SHP77 treated with DMSO at 0.1 percent for 48 hours (cell line): ENCODE measurements at places on chromosomes 7 and 10.
A peak's percentile ranks its signal among the peaks of the same experiment; 100 is the strongest.

- DNase-seq: no peak
These were observed 38.1 kb upstream of the LANCL2 start for GRCh38 chr7:55326945-55327626.

GRCh38 chr10:121296881-121297585 lies 301.2 kb downstream of the FGFR2 start:
- no peak for DNase-seq

DNA sequence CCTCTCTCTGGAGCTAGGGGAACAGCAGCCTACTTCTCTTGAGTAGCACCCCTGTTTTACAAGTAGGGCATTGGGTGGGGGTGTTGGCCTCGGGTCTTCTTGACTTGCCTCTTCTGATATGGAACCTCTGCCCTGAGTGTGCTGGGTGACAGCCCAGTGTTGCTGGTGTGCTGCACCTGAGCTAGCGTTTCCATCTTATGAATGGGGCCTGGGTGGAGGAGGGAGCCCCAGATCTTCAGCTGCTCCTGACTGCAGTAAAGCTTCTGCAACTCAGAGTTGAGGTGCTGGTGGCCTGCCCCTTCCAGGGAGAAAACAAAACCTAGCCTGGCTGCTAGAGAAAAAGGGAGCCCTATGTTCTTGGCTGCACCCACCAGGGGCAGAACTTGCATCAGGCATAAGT lies 202.5 kb upstream of the SHH start:
- DNase-seq: no peak

GRCh38 chr7:1710936-1711335 lies 40.9 kb downstream of the ELFN1 start:
- DNase-seq: no peak

DNA sequence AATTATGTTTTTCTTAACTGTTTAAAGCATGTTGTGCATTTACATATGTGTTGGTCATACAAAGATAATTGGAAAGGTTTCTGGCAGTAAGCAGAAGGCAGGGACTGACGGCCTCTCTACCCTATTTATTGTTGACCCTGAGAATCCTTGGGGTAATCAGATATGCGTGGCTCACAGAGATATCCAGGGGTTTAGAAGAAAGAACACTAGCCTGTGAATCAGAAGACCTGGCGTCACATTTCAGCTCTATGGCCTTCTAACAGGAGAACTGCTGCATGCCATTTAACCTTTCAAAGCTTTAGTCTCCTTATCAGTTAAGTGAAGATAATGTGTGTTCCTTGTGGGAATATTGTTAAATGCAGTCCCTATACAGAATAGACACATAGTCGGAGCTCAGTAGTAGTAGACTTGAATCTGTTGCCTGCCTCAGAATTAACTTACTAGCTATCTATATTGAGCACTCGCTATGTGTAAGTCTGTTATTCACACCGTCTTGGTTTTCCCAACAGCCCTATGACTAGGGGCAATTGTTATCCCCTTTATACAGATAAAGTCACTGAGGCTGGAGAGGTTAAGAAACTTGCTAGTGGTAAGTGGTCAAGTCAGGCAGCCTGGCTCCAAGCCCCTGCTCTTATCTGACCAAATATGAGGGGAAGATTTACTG lies 129.6 kb upstream of the ANKRD1 start:
- DNase-seq: no peak

- no peak for DNase-seq
These were observed 27.7 kb downstream of the CUL1 start for GRCh38 chr7:148726385-148726784.

DNA sequence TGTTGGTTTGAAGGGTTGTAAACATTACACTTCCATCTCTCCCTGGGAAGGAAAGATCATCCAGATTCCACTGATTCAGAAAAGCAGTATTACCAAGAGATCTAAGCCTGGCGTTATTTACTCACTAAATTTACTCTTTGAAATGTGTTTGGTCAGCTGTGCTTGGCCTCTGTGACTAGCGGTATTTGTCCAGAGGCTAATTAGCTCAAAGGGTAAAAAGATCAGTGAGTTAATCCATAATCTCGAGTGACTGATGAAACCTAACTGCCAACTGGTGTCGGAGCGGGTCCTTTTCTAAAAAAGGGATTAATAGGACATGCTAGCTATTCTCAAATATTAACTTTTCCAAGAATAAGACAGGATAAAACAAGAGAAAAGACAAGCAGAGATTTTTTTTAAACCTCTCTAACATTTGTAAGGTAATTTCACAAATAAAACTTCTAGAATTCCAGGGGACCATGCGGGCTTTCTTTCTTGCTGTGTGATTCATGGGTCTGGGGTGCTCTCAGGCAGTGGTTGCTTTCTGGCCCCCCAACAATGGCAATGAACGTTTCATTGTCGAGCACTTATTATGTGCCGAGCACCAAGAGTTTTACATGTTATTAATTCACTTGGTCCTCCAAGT lies 247.3 kb upstream of the AOAH start:
- DNase-seq: peak; percentile 98

- no peak for DNase-seq
These were observed 26.0 kb upstream of the MXI1 start for GRCh38 chr10:110181451-110181850.

DNA sequence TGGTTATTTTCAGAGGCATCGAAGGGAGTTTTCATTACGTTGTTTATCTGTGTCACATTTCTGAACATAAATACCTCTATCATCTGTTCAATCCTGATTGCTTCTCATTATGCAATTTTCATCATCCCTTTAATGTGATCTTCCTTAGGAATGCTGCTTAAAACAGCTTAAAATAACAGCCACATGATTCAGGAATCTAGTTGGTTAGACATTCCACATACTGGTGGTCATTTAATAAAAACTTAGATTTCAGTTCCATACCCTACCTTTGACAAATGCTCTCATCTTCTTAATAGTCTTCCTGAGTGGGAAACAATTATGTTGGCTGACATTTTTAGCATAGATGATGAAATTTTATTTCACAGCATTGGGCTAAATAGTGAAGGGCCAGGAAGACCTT lies 191.3 kb upstream of the CDCA7L start:
- DNase-seq: no peak

DNA sequence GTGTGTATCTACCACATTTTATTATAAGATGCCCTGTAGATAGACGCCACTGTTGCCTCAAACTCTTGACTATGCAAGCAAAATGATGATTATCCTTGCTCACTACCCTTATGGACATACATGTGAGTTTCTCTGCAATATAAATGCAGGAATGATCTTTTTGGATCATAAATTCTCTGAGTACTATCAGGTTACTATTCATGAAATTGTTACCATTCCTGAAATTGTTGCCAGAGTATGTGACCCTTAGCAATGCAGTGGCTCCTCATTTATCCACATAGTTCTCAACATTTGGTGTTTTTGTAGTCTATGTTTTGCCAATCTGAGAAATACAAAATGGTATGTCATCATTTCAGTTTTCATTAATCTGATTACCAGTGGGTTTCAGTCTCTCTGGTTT lies 166.2 kb upstream of the FAM3C start:
- DNase-seq: no peak

DNA sequence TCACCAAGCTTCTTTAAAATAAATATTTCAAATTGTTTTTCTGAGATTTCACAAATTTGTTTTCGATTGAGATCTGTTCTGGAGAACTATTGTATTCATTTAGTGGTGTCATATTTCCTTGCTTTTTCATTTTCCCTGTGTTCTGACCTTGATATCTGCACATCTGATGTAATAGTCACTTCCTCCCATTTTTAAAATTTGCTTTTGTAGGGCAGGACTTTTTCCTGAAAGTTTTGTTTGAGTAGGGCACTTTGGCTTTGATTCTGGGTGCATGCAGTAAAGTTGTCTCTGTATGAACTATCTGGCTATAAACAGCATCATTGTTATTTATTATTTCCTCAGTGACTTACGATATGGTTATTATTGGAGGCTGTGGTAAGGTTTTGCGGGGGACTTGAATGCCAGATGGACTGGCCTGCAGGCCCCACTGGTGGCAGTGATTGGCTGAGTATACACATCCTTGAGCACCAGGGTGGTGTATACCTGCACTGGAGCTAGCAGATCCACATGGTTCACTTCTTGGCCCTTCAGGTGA lies 83.6 kb downstream of the CSTF2T start:
- no peak for DNase-seq

- no peak for DNase-seq
These were observed 77.1 kb upstream of the DUSP5 start for GRCh38 chr10:110420401-110421193.

DNA sequence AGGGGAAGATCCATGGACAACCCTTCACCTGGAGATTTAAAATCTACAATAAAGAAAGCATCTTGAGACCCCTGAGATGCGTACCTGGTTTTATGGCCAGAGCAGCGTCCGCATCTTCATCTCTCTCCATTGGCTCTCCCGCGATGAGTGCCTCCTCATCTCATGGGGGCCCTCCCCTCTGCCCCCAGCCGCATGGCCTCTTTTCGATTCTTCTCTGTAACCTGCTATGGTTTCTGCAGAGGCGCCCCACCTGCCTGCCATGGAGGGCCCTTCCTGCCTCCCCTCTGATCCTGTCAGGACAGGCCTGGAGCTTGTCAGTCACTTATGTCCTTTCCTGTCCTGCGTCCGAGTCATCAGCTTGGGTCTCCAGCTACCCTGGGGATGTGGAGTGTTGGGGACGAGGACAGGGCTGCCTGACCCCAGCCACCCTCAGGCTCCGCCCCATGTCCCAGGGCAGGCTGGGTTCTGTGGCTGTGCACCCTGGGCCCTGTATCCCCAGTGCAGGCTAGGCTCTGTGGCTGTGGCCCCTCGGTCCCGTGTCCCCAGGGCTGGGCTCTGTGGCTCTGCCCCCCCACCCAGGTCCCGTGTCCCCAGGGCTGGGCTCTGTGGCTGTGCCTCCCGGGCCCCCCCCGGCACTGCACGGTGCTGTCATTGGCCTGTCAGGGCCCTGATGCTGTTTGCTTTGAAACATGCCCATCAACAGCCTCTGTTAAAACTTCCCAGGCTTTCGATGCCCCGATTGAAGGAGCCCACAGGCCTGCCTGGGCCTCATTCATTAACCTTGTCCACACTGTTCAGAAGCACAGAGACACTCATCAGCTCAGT lies 99.8 kb downstream of the WDR37 start:
- no peak for DNase-seq

DNA sequence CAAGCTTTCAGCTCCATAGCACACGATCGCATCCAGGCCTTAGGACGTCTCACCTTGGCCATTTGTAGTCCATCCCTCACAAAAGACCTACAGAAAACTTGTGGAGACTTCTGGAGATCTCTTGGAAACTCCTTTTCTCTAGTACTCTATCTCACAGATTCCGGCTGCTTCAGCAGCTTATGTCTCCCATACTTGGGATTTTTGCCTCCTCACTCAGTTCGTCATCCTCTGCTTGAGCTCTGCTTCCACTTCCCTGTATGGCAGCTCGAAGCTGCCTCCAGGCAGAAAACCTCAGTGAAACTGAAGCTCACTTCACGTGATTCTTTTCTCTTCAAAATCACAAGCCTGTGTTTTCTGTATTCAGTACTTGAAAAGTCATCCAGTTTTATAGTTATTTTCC lies 178.7 kb upstream of the GDF10 start:
- no peak for DNase-seq

DNA sequence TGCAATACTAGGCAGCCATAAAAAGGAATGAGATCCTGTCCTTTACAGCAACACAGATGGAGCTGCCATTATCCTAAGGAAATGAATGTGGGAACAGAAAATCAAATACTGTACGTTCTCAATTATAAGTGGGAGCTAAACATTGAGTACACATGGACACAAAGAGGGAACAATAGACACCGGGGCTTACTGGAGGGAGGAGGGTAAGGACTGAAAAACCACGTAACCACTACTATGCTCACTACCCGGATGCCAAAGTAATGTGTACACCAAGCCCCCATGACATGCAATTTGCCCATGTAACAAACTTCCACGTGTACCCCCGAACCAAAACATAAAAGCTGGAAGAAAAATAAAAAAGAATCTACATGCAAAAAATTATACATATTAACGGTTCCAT lies 587.0 kb downstream of the PARD3 start:
- DNase-seq: no peak

- DNase-seq: no peak
These were observed 56.8 kb downstream of the EPDR1 start for GRCh38 chr7:37977243-37977642.

GRCh38 chr10:101041252-101041761 lies 10.3 kb downstream of the SFXN3 start:
- peak; percentile 39 for DNase-seq

- DNase-seq: no peak
These were observed 72.2 kb downstream of the DOCK4 start for GRCh38 chr7:112134039-112134438.

DNA sequence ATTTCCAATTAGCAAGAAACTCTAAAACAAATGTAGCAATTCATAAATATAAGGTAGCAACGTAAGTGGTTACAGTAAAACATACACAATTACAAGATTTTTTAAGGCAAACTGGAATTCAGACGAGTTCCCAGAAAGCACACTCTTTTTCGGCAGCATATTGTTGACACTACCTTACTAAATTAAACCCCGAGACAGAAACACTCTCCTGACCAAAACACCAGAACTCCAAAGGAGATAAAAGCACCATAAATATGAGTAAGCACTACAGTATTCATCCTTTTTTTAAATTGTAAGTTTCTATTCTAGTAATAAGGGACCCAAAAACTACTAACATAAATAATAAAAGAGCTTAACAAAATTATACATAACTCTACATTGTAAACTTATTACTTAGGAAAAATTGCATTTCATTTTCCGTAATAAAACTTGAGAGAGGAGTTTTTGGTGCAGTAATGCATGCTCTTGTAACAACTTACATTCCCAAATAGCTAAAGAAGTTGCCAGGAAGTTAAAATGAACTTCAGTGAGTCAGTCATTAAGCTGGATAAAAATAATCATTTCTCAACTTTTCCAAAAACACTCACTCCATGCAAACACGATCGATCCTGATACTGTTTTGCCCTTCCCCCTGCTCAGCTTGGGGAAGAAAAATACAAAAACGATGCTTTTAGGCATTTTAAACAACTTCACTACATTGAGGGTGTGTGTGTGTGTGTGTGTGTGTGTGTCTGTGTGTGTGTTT lies 2.0 kb downstream of the PIP4K2A start:
- no peak for DNase-seq

DNA sequence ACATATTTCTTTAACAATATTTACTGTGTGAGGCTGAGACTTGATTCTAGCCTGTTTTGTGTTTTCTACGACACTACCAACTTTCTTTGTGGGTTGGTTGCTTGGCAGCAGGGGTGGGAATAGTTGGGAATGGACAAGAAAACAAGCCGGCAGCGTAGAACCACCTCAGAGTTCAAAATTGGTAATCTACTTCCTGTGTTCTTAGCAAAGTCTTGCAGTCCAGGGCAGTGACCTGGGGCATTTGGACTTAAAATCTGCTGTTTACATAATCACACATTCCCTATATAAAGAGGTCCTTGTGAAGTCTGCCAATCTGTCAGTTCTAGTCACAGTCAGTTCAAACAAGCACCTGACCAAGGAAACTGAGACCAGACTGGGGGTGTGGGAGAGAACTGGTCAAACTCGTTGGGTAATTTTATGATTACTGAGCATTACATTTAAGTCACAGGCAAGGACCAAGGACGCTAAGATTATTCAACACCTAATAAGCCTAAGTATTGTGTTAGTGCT lies 167.9 kb downstream of the CPEB3 start:
- DNase-seq: no peak
